ENCODE measurements at places on chromosomes 3 and 15.
A peak's percentile ranks its signal among the peaks of the same experiment; 100 is the strongest.

DNA sequence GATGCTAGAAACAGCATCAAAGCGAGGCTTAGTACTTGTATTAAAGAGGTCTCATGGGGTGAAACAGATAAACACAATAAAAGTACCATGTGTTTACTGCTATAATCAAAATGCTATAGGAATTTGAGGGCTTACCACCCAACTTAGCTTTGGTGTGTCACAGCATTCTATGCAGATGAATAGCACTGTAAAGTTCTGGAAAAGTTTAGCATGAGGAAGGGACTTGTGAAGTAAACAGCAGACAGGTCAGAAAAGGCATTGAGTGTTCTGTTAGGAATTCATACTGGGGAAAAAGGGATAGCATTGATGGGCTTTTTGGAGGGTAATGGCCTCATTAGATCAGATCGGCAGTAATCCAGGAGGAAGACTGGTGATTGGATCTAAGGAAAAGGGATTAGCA is 505.3 kb downstream of the NLGN1 start:
- no peak for DNase-seq

DNA sequence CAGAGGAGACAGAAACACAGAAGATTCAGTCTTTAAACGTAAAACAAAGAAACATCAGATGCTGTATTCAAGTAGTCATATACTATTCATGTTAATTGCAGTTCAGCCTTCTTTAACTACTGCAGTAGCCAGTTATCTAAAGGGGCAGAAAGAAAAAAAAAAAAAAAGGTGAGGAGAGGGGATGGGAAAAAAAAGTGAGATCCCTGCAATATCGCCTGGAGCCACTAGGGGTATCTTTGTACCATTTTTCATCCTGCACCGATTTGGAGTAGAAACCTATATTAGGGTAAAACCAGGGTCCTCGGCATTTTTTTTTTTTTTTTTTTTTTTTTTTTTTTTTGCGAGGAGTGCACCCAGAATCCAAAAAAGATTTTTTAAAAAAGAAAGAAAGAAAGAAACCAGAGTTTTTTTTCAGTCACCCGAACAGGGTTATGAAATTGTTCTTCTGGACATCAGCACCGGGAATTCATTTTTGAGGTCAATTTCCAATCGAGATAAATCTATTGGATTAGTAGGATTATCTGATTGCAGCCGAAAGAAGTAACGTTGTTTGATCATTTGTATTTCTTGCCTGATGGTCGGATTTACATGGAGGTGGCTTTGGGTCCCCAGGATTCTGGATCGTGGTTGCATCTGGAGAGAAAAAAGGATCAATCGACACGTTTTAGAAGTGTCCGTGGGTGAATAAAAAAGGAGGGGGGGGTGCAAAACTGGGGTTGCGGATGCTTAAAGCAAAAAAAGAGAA is 186.7 kb downstream of the NLGN1 start:
- no peak for DNase-seq

GRCh38 chr15:88701561-88702095 is 62.8 kb downstream of the ISG20 start:
- no peak for DNase-seq

GRCh38 chr3:186284661-186285060 is 77.4 kb downstream of the DGKG start:
- DNase-seq = no peak

GRCh38 chr3:38636464-38636863 is 13.0 kb downstream of the SCN5A start:
- DNase-seq = no peak

GRCh38 chr3:185823078-185824044 is 1.5 kb downstream of the IGF2BP2 start:
- no peak for DNase-seq

GRCh38 chr3:194174406-194174805 is 38.5 kb downstream of the HES1 start:
- no peak for DNase-seq

- no peak for DNase-seq
Observed at GRCh38 chr15:50275091-50275490, 9.6 kb upstream of the HDC start.

- DNase-seq = no peak
Observed at GRCh38 chr3:128192131-128192530, 38.9 kb downstream of the EEFSEC start.

GRCh38 chr15:41659855-41660234 is 360 bp upstream of the MGA start:
- peak; percentile 61 for DNase-seq

- no peak for DNase-seq
Observed at GRCh38 chr3:46712191-46713049, 5.2 kb downstream of the PRSS50 start.

GRCh38 chr3:29697989-29698388 is 417.1 kb downstream of the RBMS3 start:
- no peak for DNase-seq

GRCh38 chr3:167973046-167973445 is 122.7 kb downstream of the GOLIM4 start:
- no peak for DNase-seq

DNA sequence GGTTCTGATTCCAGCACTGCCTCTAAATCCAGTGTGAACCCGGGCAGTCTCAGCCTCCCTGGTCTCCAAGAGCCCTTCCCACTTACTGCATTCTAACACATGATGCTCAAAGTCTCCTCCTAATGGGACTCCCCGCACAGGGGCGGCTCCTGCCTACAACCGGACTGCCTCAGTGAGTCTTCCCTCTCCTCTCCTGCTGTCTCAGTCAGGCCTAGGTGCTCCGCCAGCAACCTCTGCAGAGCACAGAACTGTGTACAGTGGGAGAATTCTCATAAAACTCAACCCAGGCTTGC is 28.9 kb downstream of the TBC1D2B start:
- no peak for DNase-seq

- no peak for DNase-seq
Observed at GRCh38 chr3:101932326-101933068, 83.2 kb downstream of the NFKBIZ start.

DNA sequence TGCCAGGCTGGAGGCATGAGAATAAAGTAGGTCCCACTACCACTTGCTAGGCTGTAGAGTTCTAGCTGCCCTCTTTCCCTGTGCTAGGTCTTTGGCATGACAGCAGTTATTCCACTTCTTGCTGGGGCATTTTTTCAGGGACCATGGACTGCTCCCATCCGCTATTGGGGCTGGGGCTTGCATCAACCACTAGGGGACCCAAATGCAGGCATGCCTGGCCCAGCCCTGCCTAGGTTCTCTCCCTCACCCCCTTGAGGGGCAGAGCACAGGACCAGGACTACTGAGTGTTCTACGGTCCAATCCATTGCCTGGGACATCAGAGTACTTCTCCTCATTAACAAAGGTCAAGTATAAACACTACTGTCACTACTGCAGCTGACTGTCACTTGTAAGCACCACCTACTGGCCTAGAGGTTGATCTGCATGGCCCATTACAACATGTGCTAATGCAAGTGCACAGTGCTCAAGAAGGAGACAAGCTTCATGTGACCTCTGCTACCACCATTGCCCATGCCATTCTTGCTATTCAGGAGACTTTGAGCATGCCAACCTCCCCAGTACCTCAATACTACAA is 270.5 kb downstream of the MBNL1 start:
- no peak for DNase-seq

DNA sequence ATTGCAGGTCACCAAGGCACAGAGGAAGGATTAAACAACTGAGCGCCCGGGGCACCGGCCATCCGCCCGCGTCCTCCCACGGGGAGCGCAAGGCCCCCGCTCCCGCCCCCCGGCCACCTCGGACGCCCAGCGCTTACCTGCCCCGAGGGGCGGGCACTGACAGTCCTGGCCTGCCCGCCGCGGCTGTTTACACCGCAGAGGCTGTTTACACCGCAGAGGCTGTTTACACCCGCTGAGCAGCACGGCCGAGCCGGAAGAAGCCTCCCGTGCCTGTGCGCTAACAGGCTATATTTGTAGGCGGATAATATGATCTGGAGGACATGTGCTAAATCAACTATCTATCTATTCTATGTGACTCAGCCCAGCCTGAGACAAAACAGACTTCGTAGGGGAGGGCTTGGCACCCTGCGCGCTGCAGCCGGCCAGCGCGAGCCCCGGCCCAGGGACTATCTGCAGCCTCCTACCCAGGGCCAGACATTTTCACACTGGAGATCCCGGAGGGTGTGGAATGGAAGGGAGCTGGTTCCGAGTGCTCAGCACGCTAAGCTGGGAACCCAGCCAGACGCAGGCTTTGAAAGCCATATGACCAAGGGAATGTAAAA is at the start of gene LRRC2:
LRRC2 (minus strand) TSS at position 263 of the 602 bp plus-strand sequence. CDS start 14,711 bp downstream, outside the sequence.
- no peak for DNase-seq

DNA sequence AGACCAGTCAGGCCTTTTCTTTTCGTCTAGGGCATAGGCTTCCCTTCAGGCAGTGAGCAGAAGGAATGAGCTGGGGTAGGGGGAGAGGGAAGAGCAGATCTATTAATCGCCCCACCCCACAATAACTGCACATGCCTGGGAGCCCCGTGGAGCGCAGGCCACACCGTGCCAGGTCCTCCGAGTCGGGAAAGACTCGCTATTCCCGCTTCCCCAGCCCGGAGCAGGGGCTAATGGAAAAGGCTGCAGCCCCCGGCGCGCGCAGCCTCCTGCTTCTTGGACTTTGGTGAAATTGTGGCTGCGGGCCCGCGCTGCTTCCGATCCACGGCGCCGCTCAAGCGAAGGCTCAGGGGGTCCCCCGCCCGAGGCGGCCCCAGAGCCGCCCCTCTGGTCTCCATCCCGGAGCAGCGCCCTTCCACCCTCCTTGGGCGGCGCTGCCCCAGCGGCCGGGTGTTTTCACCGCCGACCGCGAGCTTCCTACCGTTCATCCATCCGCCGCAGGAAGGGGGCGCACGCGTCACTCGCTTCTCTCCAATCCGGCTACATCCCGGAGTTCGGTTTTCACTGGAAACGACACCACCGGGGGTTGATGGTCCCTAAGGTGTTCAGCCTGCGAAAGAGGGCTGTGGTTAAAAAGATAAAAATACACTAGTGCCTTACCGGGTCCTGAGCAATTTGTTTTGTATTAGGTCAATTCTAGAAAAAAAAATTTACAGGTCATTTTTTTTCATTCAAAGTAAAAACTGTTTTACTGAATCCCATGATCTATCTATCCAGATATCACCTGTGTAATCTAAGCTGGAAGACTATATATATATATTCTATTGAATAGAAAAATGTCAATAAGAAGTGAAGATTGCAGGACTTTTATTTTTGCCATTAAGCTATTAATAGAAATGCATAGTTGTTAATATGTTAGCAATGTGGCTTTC is 4.4 kb upstream of the SYNM start:
- DNase-seq = no peak

GRCh38 chr15:99430881-99431401 is 134.8 kb upstream of the MEF2A start:
- no peak for DNase-seq

- DNase-seq = no peak
Observed at GRCh38 chr15:72855791-72856190, 72.2 kb upstream of the ADPGK start.

GRCh38 chr3:47678446-47679338 is 100.0 kb upstream of the CSPG5 start:
- no peak for DNase-seq

DNA sequence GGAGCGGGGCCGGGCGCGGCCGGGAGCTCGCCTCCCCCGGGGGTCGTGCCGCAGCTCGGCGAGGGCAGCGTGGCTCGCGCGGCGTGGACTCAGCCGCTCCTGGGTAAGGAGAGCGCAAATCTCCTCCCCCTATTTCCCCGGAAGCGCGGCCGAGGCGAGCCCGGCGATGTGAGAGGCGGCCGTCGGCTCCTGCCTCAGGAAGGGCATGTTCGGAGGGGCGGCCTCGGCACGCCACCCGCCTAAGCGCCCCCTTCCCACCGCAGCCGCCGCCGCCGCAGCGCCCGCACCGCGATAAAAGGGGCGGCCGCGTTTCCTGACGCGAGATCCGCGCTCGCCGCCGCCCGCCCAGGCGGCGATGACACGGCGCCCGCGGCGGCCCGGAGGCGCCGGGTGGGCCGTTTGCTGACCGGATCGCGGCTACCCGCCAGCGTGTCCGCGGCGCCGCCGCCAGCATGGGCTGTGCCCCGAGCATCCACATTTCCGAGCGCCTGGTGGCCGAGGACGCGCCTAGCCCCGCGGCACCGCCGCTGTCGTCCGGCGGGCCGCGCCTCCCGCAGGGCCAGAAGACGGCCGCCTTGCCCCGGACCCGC is at the start of gene PDE8A:
PDE8A (plus strand) TSS at position 146 of the 590 bp plus-strand sequence; CDS start at position 453, 307 bp downstream.
- peak; percentile 27 for DNase-seq

GRCh38 chr15:42832576-42832975 is 88.0 kb downstream of the TTBK2 start:
- DNase-seq = no peak

DNA sequence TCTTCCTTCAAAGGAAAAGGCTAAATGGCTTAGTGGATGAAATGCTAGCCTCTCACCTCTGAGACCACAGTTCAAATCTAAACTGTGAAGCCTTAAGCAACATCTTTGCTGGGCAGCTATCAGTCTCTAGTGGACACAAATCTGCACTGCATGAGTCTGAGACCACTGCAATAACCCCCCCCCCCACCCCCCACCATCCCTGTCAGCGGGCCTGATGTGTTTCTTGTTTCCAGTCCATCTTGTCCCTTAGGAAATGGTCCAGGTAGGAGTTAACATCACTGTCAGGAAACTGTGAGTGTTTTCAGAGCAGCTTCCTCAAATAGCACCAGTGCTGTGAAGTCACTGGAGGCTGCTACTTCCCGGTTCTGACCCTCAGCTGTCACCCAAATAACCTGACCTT is 140.6 kb upstream of the TMCO5A start:
- no peak for DNase-seq

DNA sequence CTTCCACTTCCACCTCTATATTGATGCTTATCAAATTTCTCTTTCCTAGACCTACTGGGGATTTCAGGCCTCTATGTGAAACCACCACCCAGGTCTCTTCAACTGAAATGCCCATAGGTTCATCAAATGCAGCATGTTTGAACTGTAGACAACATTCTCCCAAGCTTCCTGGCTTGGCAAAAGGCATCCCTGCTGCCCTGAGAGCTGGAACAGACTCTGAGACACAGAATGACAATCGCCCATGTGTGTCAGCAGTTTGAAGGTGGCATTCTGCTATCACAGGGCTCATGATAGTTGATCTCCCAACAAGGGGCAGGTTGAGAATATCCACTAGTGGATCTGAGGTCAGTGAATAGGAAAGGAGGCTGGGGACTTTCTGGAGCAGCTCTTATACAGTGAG is 200.7 kb downstream of the RPLP1 start:
- DNase-seq = no peak

GRCh38 chr15:63891079-63891767 is 57.5 kb upstream of the HERC1 start:
- DNase-seq = peak; percentile 58

- no peak for DNase-seq
Observed at GRCh38 chr15:72584006-72584405, 70.5 kb upstream of the GOLGA6B start.

Measured in stimulated activated naive CD4-positive, alpha-beta T cell (primary cell).